T-helper 17 cell (primary cell): ENCODE measurements at places on chromosomes 11 and 22. TPM values are rescaled to one million over a fixed set of nuclear protein-coding genes. Genes with fewer than 3 reads are reported as not detected.

DNA sequence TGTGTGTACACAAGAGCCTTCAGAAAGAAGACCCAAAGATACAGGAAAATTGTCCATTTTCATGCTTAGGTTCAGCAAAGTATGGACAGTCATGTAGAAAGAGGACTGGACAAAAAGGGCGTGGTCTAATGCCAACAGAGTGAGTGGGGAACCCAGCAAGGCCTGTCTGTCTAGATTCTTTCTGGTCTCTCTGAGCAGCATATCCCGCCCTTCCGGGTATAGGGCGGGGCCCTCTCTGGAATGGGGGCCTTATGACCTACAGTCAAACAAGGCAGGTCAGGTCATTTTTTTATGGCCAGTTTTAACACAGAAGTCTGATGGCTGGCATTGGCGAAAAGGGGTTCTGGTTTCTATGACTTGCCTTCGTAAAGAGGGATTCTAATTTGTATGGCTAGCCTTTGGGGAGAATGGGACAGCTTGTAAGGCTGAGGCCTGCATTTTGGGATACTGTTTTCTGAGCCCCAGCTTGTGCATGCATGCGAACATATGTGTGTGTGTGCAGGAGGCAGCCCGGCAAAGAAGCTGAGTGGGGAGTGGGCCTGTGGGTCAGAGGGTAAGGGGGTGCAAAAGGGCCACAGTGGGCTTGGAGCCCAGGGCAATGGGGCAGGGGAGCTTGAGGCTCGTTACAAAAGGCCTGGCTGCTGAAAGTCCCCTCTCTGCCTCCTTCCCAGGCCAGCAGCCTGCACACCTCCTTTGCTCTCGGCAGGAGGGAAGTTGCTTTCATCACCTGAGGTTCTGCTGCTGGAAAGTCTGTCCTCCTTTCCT, 130.5 kb upstream of the B3GAT1 start:
- H3K4me1 ChIP-seq = peaks cover 3% of the 10 kb centered on the region
- no peak overlapping the region for H3K4me3 ChIP-seq
- peaks cover 7% of the 10 kb centered on the region for H3K36me3 ChIP-seq
- H3K27ac ChIP-seq = no peak overlapping the region
- DNase-seq = no peak

GRCh38 chr11:128713595-128713994, 19.7 kb downstream of the FLI1 start:
- H3K27ac ChIP-seq = peak overlapping the region; percentile 99
- peaks cover 83% of the 10 kb centered on the region for H3K4me1 ChIP-seq
- H3K36me3 ChIP-seq = no peaks in the 10 kb centered on the region
- H3K4me3 ChIP-seq = peak overlapping the region; percentile 52
- no peak for DNase-seq

DNA sequence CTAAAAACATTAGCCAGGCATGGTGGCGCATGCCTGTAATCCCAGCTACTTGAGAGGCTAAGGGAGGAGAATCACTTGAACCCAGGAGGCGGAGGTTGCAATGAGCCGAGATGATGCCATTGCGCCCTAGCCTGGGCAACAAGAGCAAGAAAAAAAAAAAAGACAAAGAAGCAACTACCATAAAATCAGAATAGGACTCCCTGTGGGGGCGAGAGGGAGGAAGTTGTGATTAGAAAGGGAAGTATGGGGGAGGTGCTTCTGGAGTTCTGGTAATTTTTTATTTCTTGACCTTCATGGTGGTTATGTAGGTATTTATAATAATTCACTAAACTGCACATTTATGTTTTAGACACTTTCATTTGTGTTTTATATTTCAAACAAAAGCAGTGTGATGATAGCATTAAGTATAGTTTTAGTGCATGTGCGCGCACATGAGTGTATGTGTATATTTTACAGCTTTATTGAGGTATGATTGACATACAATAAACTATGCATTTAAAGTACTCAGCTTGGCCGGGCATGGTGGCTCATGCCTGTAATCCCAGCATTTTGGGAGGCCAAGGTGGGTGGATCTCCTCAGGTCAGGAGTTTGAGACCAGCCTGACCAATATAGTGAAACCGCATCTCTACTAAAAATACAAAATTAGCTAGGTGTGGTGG, 43.5 kb downstream of the SIK2 start:
- no peak for DNase-seq
- no peak overlapping the region for H3K27ac ChIP-seq
- no peak overlapping the region for H3K4me3 ChIP-seq
- H3K36me3 ChIP-seq = peaks cover 6% of the 10 kb centered on the region

Gene RAB39A
- total RNA-seq = 0.20 TPM

Gene MAJIN
- total RNA-seq = not detected

Gene GSTT2B
- total RNA-seq = not detected

Gene FGF19
- not detected for total RNA-seq
